ENCODE measurements at places on chromosomes 4 and X.

DNA sequence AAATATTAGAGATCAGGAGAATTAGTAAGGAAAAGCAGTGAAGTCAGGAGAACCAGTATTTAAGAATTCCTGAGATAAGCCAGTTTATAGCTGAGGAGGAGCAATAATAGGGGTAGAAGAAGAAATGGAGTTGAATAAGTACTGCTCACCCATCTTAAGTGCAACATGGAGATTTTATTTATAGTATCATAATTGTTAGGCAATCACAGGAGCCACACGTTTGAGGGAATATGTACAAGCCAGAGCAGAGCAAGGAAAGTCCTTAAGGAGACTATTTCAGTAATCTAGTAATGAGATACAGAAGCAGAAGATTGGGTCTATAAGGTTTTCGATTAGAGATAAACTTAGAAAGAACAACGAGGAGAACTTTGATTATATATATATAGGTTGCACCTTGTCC lies 145.0 kb downstream of the KDM6A start:
- no peak for DNase-seq

DNA sequence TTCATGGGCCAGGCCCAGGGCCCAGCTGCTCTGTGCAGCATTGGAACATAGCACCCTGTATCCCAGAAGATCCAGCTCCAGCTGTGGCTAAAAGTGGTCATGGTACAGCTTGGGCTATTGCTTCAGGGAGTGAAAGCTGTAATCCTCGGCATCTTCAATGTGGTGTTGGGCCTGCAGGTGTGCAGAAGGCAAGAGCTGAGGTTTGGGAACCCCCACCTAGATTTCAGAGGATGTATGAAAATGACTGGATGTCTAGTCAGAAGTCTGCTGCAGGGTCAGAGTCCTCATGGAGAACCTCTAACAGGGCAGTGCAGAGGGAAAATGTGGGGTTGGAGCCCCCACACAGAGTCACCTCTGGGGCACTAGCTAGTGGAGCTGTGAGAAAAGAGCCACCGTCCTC lies 341.7 kb downstream of the PPP3CA start:
- no peak for DNase-seq

DNA sequence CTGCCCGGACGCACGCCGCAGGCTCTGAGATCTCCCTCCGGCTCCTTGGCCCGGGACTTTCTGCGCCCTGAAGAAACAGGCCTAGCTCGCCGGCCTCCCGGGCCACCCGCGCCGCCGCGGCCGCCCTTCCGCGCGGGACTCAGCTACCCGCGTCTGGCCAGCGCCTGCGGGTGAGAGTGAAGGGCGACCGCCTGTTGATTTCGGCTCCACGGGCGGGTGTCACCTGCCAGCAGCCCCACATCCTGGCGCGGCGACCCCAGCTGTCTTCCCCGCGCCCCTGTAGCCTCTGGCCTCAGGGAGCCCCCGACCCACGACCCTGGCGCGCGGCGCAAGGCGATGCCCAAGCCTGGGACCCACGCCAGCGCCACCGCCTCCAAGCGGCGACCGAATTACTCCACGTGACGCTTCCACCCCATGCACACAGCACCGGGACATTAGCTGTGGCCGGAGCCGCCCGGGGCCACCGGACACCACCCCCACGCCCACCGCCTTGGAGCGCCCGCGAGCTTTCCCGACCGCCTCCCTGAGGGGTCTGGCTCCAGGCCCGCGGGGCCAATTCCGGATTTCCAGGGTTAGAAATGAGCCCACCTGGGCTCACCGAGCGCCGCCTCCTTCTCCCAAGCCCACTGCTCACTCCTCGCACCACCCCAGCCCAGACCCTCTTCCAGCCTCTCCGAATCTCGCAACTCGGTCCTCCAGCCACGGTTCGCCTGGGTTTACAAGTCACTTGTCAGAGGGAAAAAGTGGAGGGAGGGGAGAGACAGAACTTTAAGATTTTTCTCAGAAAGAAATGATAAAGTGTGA lies 10.2 kb downstream of the ARX start:
- no peak for DNase-seq

- DNase-seq, result peak; percentile 61
These were observed 999.0 kb upstream of the ADGRL3 start for GRCh38 chr4:60201052-60201673.

GRCh38 chr4:6546681-6547447 lies 28.1 kb upstream of the MAN2B2 start:
- peak; percentile 71 for DNase-seq

GRCh38 chr4:36385951-36386571 lies 104.6 kb downstream of the DTHD1 start:
- no peak for DNase-seq

DNA sequence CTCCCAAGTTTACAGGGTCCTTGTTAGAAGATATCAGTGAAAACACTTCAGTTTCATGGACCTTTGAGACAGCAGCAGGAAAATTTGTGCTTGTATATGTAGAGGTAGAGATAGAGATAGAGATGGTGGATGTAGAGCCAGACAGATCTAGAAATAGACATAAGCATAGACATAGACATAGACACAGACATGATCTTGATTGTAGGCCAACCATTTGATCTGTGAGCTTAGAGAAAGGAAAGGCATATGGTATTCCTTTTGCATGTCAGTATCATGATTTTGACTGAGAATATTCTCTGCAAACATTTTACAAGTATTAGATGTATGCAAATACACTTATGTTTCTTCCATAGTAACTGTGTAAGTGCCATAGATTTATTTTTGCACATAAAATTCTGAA lies 65.0 kb downstream of the PRKG2 start:
- DNase-seq, result no peak

- DNase-seq, result no peak
These were observed 38.4 kb upstream of the RASL11B start for GRCh38 chr4:52823702-52824092.

DNA sequence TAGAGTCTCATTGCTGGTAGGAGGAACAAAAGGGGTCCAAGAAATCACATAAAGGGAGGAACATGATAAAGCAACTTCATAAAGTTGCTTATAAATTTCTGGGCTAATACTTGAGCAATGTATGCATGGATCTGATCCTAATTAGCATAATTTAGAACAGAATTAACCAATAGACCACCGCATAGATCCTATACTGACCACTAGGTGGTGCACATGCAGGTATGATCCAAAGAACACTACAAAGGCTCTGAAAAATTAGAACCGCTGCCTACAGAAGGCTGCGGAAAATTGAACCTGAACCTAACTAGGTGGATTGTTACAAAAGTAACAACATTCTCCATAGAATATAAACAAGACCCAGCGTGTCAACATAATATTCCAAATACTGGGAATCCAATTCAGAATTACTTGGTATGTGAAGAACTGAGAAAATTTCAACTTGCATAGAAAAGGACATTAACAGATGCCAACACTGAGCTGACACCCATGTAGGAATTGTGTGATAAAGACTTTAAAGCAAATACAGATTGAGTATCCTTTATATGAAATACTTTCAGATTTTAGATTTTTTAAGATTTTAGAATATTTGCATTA lies 23.3 kb downstream of the BRCC3 start:
- DNase-seq, result peak; percentile 43

GRCh38 chr4:47203593-47203992 lies 172.2 kb downstream of the GABRB1 start:
- no peak for DNase-seq

DNA sequence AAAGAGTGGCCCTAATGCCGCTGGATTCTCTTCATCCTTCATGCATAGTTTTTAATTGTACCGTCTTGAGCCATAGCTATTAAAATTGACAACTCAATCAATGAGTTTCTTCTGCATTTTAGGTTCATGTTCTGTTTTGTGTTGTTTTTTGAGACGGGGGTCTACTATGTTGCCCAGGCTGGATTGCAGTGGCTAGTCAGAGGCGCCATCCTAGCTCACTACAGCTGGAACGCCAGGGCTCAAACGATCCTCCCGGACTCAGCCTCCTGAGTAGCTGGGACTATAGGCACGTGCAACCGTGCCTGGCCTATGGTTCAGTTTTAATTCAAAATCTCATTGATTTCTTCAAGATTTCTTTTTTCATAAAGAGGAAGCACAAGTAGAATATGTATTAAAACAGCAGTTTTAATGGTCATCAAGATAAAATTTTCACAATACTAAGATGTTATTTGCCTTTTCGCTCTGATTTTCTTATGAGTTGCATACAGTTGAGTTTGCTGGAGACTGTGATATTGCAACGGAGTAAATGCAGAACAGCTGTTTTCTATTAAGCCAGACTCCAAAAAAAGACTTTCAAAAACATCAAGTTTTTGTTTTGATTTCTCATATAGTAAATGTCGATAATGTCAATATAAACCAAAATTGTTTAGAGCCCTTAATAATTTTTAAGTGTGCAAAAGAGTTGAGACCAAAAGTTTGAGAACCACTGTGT lies 1.1 kb upstream of the STX18 start:
- no peak for DNase-seq

- DNase-seq, result no peak
These were observed 37.7 kb downstream of the HAND2 start for GRCh38 chr4:173492315-173492714.

GRCh38 chr4:164488114-164488513 lies 265.8 kb upstream of the SMIM31 start:
- no peak for DNase-seq

DNA sequence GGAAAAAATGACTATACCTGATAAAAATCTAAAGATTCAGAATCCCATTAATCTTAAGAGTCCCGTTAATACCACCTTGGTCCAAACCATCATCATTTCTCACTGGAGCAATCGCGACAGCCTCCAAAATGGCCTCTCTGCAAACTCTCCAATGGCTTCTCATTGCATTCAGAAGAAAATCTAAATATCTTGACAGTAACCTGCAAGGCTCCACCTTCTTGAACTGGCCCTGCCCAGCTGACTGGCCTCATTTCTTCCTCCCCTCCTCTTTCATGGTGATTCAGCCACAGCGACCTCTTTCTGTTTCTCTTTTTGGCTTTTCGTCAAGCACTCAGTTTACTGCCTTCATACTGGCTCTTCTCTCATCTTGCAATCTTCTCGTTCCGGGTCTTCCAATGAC lies 56.2 kb upstream of the GPRIN3 start:
- DNase-seq, result no peak

GRCh38 chr4:151983854-151984253 lies 223.0 kb upstream of the GATB start:
- DNase-seq, result no peak

DNA sequence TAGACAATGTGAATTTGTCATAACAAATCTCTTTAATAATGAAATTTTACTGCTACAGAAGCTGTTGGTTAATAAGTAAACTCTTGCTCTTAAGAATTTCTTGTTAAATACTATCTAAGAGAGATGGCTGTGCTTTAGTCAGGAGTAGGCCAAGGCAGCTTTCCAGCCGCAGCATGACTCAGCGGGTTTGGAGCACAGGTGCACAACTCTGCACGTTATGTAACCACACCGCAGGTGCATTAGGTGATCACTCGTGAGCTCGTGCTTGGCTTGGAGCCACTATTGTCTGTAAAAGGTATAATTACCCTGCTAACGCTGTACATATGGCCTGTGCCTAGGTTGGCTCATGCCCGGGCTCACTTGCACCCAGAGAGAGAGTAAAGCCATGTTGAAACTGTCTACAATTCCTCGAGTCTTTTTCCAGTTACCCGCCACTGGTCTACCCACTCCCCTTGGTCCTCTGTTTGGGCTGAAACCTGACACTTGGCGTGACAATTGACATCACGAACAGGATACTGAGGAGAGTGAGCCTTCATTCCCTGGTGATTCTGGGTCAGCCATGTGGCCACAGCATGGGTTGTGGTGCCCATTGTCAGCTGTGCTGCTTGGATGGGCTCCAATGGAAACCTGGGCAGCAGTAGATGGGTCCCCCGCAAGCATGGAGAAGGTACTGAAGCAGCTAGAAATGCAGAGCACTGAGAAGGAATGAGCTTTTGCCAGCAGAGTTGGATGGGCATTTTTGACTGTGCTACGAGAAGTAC lies 18.4 kb upstream of the ANAPC4 start:
- no peak for DNase-seq

GRCh38 chr4:152075253-152075928 lies 314.6 kb upstream of the GATB start:
- DNase-seq, result no peak

GRCh38 chr4:1841201-1841886 lies 14.6 kb downstream of the LETM1 start:
- DNase-seq, result no peak

DNA sequence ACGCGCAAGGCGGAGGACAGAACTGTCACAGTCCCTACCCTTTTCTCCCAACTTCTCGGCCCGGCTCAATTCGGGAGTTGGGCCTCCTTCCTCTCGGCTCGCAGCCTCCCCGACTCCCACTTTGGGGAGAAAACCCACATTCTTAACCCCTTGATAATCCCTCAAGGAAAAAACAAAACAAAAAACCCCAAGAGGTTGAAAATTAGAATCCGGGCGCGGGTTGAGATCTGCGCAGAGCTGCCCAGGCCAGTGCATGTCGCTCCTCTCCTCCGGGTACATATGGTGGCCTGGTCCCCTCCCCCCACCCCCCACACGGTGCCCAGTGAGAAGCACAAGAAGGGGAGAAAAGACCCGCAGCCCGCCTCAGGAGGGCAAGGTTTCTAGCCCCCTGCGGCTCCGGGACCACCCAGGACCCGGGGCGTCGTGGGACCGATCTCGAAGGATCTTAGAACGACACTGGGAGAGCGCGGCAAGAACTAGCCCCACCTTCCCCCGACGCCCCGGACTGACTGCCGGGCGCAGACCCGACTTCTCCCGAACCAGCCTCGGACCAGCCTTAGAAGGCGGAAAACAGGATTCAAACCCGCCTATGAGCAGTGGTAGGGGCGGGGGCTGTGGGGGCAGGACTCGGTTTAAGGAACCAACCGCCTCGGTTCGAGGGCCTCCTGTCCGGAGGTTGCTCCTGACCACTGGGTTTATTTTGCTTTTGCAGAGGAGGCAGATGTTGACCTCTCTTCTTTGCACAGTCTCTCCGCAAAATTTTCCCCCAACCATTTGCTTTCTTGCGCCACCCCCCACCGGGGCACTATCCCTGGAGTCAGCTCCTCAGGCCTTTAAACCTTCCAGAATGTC lies 2.5 kb upstream of the PDGFRA start:
- DNase-seq, result peak; percentile 87

- peak; percentile 71 for DNase-seq
These were observed 574.8 kb upstream of the DIPK2B start for GRCh38 chrX:45775468-45775867.

DNA sequence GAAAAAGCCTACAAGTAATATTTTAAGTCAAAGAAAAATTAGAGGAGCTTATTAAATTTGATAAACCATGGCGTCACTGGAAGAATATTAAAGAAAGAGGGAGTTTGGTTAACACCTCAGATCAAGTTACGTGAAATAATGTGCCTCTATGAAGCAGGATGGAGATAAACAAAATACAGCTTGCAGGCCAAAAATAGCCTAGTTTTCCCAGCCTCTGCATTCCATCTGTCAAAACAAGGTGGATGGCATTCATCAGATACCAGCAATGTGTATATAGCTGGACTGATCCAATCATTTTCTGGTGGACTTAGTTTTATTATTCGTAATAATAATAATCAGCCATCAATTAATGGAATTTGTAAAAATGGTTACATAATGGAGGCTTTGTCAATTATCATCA lies 230.7 kb downstream of the NR3C2 start:
- DNase-seq, result no peak

- peak; percentile 17 for DNase-seq
These were observed 69.8 kb downstream of the FBXO8 start for GRCh38 chr4:174213731-174214100.

- peak; percentile 19 for DNase-seq
These were observed 75.4 kb downstream of the LIMCH1 start for GRCh38 chr4:41613386-41613785.

- no peak for DNase-seq
These were observed 234.5 kb upstream of the SLIT2 start for GRCh38 chr4:20017070-20017776.

Measured in mesenchymal stem cell (in vitro differentiated cells and primary cell).